ENCODE measurements at places on chromosomes 7 and 10.

DNA sequence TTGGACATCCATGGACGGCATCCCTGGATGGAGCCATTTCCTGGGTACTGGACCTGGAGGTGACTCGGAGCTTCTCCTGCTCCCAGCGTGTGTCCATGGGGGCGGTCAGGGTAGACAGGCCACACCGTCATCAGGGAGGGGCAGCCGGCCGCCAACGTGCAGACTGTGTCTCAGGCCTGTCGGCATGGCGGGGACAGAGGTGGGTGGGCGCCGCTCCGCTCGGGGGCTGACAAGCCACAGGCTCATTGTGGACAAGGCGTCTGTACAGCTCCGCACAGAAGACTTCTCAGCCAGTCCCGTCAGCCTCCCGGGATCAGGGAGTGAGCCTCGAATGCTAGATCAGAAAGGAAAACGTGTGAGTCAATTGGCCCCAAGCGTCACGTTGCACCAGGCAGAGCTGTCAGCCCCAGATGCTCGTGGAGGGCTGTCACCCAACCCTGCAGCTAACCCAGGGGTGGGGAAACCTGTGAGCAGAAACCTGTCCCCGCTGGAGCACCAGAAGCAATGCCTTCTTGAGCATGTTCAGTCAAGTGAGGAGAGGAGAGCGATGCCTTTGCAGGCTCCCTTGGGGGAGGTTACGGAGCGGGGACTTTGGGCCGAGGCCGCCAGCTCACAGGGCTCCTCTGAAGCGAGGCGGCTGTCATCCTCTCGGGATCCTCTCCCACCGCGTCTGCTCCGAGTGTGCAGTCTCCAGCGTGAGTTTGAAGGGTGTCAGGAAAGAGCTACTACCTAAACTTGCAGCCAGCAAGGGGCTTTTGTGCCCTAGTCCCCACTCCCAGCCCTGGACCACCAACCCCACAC lies 16.0 kb upstream of the DPYSL4 start:
- DNase-seq: no peak

DNA sequence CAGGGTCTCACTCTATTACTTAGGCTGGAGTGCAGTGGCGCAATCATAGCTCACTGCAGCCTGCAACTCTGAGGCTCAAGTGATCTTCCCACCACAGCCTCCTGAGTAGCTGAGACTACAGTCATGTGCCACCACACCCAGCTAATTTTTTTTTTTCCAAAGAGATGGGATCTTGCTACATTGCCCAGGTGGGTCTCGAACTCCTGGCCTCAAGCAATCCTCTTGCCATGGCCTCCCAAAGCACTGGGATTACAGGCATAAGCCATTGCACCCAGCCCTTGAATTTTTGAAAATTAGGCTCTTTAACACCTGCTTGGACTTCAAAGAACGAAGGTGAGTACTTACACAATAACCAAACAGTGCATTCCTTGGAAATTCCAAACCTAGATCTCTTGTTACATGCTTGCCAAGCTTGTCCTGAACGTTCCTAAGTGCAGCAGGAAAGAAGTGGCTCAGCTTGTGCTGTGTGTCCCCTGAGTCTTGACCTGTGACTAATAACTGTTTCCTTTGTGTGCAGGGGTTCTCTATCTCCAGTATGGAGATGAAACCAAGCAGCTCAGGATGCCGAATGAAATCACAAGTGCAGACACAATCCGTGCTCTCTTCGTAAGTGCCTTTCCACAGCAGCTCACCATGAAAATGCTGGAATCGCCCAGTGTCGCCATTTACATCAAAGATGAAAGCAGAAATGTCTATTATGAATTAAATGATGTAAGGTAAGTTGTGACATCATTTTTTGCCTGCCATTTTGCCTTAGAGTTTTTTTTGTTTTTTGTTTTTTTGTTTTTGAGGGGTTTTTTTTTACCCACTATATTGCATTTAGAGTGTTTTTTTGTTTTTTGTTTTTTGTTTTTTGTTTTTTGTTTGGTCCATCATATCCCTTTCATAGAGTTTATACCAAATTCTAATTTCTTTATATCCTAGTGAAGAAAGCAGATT lies 223.8 kb downstream of the KIAA1217 start:
- no peak for DNase-seq

GRCh38 chr10:113978802-113979201 lies 64.9 kb upstream of the ADRB1 start:
- no peak for DNase-seq

- no peak for DNase-seq
Observed at GRCh38 chr10:971613-972012, 16.6 kb upstream of the GTPBP4 start.

GRCh38 chr10:45555795-45556194 lies 116.8 kb downstream of the ZFAND4 start:
- DNase-seq: no peak

DNA sequence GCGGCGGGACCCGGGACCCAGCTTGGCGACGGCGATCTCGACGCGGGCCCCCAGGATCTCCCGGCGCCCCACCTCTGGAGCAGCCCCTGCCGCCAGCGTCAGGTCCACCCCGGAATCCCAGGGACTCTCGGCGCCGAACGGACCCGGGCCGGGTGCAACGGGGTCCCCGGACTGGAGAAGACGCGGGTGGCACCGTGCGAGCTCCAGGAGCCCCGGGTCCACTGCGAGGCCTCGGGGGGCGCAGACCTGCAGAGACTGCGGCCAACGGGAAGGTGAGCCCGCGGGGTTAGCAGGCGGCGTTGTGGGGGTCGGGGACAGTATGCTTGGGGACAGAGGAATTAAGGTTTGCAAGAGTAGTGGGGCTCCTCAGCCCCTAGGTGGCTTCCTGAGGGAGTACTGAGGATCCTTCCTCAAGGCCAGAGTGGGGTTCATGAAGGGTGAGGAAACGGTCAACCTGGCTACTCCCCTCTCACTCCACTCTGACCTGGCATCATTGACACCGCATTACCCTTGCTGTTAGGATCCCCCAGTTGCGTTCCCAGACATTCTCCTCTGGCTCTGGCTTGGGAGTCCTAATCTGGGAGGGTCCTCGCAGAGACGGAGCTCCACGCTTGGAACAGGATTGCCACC lies 353 bp downstream of the EPHB6 start:
- no peak for DNase-seq

DNA sequence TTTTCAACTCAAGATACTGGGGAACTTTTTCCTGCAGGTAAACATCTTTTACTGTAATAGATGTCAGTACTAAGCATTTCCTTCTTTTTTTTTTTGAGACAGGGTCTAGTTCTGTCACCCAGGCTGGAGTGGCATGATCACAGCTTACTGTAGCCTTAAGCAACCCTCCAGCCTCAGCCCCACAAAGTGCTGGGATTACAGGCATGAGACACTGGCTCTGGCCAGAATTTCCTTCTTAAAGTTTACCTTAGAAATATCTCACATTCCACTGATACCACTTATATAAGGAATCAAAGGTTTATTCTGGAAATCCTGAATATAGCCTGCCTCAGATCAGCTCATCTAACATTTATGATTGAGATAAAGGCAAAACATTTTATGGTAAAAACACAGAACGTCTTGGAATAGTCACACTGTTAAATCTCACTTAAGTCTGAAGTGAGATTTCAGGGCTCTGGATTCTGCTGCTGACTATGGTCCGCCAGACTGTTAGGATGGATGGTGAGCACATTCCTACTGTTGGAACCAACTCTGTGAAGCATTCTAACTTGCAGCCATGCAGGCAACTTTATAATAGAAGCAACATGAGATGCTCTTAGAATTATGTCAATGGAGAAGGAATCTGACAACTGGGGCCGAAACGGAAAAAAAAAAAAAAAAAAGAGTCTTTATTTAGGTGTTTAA lies 151.9 kb downstream of the ZMYND11 start:
- DNase-seq: no peak

Measured in activated naive CD4-positive, alpha-beta T cell (primary cell).